ENCODE measurements at places on chromosomes 7 and 10.
A peak's percentile ranks its signal among the peaks of the same experiment; 100 is the strongest.

- no peak for DNase-seq
Measured at GRCh38 chr10:127157089-127157488, 39.3 kb downstream of the INSYN2A start.

DNA sequence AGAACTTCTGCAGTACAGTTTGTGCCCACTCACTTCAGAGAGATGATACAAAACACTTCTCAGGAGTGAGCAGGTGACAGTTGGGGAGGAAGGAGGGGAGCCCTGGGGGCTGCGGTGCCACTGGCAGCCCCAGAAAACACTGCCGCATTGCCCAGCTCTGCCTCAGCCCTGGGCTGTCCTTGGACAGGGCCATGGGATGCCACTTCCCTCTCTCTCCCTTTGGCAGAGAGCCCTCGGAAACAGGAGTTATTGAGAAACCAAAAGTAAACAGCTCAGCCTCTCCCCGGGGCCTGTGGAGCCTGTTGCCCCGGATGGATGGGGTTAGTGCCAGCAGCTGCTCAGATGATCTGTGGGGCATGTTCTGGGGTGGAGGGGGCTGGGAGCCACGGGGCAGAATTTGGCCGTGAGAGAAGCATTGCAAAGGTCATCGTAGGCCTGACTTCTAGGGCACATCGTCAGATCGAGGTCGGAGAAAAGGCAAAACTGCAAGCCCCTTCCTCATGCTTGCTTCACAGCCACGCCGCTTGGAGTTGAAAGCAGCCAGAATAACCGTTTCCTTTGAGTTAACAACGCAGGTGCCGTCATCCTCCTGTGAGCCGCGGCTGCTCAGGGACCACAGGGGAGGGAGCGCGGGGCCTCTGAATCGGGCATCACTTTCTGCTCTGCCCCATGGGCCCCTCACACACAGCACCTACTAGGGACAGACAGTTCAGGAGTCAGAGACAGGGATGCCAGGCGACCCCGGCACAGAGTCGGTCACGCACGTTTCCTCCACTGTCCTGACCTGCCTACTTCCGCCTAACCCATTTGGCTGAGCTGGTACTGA, 256.4 kb downstream of the CAMK1D start:
- peak; percentile 16 for DNase-seq

- no peak for DNase-seq
Measured at GRCh38 chr10:59905066-59905730, 1.2 kb downstream of the CCDC6 start.

GRCh38 chr7:83872501-83872900, 223.6 kb upstream of the SEMA3E start:
- no peak for DNase-seq

- DNase-seq = no peak
Measured at GRCh38 chr7:80775482-80775881, 137.0 kb downstream of the CD36 start.

DNA sequence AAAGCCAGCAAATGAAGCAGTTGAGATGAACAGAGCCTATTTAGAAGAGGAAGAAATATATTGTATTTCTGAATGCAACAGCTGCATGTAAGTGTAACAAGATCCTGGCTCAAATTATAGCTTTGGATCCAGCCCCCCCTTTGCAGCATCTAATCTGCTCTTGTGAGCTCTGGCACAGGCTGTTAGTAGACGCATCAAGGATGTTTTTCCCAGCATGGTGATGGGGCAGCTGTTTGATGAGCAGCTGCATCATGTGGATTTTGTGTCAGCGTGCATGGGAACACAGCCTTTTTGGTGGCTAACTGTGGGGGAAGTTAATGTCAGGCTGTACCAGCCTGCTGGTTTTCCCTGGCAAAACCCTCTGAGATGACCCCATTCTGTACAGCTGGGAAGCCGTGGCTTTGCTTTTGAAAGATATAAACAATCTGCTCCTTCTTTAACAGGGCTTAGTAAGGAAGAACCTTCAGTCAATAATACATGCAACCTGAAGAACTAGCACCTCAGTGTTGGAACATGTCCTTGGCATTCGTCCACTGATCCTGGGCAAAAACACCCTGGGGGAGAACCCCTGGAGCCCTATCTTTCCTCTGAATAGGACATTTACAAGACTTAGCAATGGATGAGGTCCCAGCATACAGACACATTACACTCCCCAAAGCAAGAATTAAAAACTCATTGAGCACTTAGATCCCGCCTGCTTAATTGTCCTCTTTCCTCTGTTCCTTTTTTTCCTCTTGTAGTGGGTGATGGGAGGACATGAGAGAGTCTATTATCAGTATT, 70.6 kb downstream of the NPS start:
- no peak for DNase-seq

GRCh38 chr7:132377015-132377414, 199.3 kb downstream of the PLXNA4 start:
- no peak for DNase-seq

GRCh38 chr10:116207690-116208089, 65.3 kb downstream of the GFRA1 start:
- no peak for DNase-seq

- DNase-seq = no peak
Measured at GRCh38 chr7:537911-538634, 18.4 kb upstream of the PDGFA start.

GRCh38 chr10:19902456-19902855, 86.2 kb downstream of the PLXDC2 start:
- DNase-seq = no peak

DNA sequence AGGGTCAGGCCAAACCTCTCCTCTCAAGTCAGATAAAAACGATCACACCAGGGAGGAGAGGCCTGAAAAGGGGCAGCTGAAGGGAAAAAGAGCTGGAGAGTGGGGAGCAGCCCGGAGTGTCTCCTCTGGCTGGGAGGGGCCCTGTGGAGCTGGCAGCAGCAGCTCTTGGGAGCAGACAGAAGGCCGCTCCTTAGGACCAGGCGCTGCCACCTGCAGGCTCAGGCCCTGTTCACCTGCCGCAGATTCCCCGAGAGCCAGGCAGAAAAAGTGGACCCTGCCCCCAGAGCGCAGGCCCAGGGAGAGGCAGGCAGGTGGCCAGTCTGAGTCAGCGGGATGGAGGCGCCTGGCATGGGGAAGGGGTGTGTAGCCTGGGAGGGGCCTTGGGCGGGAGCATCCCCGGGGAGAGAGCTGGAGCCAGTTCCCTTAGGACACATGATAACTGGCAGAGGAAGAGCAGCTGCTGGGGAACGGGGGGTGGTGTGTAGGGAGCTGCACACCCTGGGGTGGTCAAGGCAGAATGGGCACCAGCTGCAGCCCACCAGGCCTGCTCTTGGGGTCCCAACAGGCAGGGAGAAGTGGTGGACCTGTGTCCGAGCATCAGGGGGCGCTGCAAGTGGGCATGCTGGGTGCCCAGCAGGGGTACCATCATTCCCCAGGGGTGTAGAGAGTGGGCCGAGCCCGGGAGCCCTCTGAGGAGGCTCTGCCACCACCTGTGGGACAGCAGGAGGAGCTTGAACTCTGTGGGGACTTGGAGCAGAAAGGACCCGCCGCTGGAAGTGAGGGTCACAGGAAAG, 177.2 kb upstream of the RHEB start:
- no peak for DNase-seq

- DNase-seq = no peak
Measured at GRCh38 chr7:12110425-12110824, 100.7 kb upstream of the TMEM106B start.
